ENCODE measurements at places on chromosomes 5 and 9.
A peak's percentile ranks its signal among the peaks of the same experiment; 100 is the strongest.

- no peak for DNase-seq
These were observed 76.3 kb upstream of the TNFSF8 start for GRCh38 chr9:115006660-115007059.

- no peak for DNase-seq
These were observed 58.2 kb upstream of the OTULINL start for GRCh38 chr5:14523243-14524034.

DNA sequence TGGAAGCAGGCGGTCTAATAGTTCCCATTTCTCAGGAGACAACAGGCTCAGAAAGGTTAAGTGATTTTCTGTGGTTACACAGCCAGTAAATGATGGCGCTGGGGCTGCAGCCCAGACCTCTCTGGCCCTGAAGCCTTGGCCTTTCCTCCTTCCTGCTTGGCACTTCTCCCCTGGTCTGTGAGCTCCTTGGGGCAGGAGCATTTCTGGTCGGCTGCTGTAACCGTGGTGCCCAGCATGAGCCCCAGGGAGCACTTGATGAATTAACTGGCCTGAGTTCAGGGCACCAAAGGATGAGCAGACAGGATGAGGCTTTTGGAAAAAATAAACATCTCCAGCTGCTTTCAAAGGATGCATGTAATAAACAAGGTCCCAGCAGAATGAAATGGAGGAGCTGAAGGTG is 30.2 kb downstream of the CDHR2 start:
- DNase-seq: no peak

GRCh38 chr5:33008751-33009418 is 297.8 kb downstream of the NPR3 start:
- DNase-seq: no peak

DNA sequence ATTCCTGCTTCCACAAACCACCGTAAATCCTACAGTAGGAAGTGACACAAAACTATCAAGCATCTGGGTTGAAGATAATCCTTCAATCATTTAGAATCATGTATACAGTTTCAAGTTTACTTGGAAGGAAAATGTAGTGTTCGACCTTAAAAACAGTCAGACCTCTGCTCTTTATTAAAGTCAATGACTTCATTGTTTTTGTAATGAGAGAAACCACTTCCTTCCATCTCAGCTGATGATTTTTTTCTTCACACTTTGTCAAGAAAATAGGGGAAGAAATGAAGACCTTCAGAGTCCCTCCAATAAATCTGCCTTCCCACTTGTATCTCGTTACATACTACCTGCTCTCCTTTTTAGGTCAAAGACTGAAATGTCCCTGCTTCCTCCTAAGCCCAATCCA is 30.1 kb downstream of the TUSC1 start:
- no peak for DNase-seq

DNA sequence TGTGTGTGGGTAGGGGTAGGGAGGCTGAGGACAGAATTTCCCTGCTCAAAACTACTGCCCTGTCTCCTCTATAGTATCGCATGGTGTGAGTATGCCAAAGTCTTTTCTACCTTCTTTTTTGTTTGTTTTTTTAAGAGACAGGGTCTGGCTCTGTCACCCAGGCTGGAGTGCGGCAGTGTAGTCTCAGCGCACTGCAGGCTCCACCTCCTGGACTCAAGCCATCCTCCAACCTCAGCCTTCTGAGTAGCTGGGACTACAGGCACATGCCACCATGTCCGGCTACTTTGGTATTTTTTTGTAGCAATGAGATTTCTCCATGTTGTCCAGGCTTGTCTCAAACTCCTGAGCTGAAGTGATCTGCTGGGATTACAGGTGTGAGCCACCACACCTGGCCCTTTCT is 2.5 kb downstream of the SRP19 start:
- no peak for DNase-seq

DNA sequence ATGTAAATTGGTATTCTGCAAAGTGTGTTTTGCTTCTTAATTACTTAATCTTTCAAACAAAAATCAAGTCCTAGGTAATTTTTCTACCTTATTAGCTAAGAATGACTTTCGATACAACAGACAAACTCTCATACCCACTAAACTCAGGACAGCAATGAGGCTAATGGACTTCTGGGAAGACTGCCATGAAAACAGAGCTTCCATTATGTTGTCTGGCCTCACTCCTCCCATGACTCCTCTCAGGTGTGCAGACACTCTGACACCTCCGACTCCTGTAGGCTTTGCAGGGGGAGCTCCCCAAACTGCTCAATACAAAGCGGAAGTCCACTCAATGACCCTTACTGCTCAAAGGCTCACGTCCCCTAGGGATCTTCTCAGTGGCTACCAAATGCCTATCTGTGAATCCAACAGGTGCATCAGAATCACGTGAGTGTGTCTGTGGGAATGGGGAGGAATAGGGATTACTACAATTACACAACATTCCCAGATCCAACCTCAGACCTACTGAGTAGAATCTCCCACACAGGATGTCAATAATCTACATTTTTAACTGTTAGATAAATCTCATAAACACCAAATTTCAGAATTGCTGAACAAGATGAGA is 289.9 kb downstream of the RAB3C start:
- no peak for DNase-seq

- DNase-seq: no peak
These were observed 1298.8 kb upstream of the CDH6 start for GRCh38 chr5:29894668-29895067.

- DNase-seq: peak; percentile 39
These were observed 115.3 kb downstream of the ROR2 start for GRCh38 chr9:91834740-91835139.

DNA sequence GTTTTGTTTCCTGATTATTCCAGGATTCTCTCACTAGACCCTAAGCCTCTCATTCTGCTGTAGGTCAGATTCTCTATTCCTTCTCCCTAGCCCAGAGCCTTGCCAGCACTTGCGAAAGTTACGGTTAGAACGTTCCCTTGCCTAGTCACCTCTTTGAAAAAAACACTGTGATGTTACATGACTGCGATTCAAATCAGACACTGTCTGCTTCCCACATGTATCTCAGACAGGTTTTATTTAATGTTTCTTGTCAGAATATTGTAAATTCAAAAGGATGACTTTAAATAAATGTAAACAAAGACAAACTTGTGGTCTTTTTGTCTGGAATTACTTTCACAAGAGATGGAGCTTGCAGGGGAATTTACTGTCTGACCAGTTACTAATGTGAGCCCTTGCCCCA is 116.5 kb upstream of the OTULINL start:
- DNase-seq: no peak

GRCh38 chr5:169697976-169698375 is 60.9 kb downstream of the DOCK2 start:
- no peak for DNase-seq

- no peak for DNase-seq
These were observed 4.1 kb downstream of the SLC31A2 start for GRCh38 chr9:113154946-113155345.

GRCh38 chr5:120684749-120685415 is 220.8 kb downstream of the PRR16 start:
- no peak for DNase-seq

DNA sequence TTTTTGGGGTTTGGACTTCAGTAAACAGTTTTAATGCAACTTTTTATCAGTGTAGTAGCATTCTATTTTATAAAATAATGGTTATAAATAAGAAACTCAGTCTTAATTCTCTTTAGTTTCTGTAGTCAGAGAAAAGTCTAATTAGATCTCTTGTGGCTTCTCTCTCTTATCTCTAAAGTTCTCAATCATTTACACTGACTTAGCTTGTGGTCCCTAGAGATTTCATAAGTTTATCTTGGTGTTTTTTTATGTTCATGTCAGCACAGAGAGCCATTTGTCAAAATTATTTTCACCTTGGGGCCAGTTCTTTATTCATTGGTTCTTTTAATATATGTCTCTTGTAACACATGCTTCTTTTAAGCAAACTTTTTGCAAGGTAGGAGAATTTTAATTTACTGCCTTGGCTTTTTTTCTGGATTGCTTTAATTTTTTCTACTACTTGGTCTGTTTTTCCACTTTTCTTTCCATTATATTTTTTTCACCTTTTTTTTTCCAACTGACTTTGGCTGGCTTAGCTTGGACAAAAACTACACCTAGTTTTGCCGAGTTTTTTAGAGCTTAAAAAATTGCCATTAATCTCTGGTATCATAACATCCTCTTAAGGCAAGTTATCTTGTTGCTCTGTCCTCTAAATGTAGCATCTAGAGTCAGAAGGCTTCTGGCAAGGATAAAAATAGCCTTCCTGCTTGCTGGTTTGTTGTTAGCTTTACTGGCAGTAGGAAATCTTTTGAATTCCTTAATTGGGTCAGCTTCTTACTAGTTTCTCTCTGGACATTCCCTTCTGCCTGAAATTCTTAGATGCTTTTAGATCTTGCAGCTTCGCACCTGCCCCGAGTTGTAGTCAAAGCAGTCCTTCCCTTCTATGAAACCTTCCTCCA is 35.3 kb downstream of the CPEB4 start:
- no peak for DNase-seq

DNA sequence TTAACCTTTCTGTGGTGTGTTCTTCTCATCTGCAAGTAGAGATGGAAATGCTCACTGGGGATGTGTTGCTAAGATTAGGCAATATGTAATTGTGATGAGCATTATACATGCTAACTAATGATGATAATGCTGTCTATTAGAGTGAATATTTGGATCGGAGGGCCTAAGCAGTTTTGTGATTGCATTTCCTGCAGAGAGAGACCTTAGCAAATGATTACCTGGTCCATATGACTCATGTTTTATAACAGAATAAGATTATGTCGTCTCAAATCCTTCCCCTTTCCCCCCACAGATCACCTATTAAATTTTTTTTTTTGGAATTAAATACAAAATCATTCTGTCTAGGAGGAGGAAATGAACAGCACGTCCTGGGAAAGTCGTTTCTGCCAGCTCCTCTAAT is 82.7 kb downstream of the IZUMO3 start:
- no peak for DNase-seq

DNA sequence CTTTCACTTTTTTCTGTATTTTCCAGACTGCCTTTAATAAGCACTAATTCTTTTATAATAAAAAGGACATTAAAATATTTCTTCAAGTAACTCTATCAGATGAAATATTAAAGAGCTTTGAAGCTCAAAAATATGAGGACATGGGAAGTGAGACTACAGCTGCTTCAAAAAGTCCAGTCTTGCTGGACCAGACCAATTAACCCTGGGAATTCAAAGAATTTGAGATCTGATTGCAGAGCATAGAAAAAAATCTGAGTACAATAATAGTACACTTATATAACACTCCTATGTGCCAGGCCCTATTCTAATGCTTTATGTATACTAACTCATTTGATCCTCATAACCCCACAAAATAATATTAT is 9.8 kb downstream of the TMEM245 start:
- no peak for DNase-seq

DNA sequence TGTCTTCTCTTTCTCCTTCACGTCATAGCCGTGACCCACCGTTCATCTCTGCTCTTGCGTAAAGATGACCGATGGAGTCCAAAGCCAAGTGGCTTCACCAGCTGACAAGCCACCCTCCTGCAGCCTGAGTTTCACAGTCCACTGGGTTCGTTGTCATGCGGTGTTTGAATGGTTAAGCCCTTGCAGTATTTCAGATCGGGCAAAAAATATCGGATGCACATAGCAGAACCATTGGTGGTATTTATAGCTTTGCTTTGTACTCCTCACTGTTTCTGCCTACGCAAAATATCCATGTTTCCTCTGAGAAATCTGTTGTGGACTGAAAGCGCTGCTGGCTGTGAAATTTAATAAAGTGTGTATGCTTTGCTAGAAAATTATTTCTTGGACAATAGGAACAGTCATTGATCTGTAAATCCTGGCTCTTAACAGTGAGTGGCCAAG is 34.5 kb upstream of the NCS1 start:
- DNase-seq: no peak

- peak; percentile 65 for DNase-seq
These were observed 280.4 kb downstream of the MEF2C start for GRCh38 chr5:88602584-88602983.

DNA sequence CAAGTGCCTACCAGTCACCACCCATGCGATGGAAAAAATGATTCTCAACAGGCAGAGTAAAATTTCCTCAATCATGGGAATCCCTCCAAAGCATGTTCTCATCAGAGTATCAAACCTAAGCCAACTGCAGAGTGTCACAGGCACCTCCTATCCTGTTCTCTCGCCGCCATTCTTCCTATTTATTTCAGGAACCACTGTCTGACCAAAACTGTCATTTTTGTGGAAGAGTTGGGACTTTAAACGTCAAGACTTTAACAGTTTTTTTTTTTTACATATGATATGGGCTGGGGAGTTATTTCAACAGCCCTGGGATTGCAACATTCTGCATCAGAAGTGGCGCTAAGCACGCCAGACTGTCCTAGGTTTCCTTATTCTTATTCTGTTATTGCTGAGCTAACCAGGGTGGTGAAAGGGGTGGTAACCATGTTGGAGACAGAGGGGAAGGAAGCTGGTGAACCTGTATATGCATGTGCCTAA is 29.5 kb downstream of the PFDN1 start:
- DNase-seq: no peak

DNA sequence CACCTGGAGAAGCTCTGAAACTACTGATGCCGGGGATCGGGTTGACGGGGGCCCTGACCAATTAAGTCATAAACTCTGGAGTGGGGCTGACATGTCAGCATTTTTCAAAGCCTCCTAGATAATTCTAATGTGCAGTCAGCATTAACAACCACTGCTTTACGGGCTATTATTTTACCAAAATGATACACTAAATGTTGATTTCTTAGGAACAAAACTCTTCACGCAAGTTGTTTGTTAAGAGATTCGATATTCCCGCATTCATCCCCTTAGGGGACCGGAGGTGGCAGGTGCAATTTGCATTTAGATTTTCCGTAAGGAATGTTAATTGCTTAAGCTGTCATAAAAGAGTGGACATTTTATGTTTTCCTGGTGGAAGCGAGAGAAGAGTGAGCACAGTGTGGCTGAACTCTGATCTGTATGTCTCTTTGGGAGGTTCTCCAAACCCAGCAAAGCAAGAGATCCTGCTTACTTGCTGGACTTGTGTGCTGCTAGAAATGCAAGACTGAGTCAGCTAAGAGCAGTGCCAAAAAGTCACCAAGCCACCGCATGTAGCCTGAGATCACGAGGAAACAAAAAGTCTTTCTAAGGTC is 77.6 kb downstream of the UGCG start:
- no peak for DNase-seq

DNA sequence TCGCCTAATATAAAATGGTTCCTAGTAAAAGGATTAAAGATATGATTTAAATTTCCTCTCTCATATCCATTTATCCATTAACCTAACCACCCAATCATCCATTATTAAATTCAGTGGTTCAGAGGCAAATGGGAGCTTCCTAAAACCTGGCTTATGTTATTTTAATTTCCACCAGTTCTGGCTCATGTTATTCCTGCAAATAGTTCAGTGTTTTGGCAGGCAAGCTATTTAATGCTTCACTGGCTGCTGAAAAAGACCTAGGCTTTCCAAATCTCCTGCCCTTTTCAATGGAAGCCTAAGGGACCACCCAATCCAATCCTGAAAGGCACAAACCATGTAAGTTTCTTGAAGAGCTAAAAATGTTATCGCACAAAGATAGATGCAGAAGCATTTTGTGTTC is 52.3 kb downstream of the POC5 start:
- no peak for DNase-seq

All from aorta (tissue), 5 donors.